Activated T-cell treated with anti-CD3 and anti-CD28 coated beads for 4 hours (primary cell): ENCODE measurements at places on chromosomes 1 and 21.

DNA sequence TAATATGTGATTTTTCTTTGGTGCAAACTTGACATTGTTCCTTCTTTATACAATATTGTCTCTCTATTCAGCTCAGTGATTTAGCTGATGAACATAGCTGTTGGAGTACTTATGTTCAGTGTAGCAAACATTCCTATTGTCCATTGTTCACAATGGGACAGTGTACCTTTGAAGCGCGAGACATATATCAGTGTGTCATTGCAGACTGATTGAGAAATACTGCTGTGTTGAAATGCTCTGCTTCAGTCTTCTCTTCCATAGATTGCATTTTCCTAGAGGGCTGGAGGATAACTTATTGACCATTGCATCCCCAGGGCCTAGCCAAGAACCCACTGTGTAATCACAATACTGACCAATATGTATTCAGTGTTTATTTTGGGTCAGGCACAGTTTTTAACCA lies 46.5 kb downstream of the HLX start:
- DNase-seq = no peak

DNA sequence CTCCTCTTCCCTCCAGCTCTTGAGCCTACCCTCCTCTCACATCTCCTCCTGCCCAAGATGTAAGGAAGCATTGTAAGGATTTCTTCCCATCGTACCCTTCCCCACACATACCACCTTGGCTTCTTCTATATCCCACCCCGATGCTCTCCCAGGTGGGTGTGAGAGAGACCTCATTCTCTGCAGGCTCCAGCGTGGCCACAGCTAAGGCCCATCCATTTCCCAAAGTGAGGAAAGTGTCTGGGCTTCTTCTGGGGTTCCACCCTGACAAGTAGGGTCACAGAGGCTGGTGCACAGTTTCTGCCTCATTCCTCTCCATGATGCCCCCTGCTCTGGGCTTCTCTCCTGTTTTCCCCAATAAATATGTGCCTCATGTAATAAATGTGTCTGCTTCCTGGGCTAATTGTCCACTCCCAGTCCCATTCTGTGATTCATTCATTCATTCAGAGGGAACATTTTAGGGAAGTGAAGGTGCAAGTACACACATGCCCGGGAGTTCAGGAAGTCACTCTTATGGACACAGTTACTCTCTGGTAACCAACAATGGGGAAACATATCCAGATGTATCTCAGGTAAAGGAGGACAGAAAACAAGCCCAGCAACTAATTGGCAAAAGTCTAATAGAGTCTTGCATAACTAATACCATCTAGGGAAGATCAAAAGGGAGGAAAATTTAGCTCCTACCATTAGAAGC lies 1.9 kb downstream of the SPRR4 start:
- DNase-seq = no peak

GRCh38 chr21:44485254-44485793 lies 30.0 kb downstream of the LRRC3 start:
- DNase-seq = peak; percentile 40

GRCh38 chr1:183251101-183251958 lies 65.3 kb downstream of the LAMC2 start:
- DNase-seq = no peak

DNA sequence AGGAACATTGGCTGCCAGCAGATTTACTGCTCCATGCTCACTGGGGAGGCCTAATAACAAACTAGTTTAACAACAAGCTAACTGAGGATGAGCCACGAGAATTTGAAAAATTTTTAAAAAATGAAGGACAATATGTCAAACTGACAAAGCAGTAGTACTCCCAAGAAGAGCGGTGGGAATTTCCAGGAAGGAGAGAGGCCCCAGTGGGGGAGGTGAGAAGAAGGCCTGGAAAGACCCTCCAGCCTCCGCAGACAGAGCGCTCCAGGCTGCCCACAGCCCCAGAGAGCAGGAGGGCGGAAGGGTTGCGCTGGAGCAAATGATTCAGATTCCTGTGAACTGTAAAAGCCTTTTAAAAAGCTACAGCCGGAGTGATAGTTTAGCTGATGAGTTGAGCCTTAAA lies 78.5 kb downstream of the SIPA1L2 start:
- DNase-seq = no peak

GRCh38 chr21:15964236-15964855 lies 234.6 kb downstream of the USP25 start:
- no peak for DNase-seq
